ENCODE measurements at places on chromosomes 3 and 15.
A peak's percentile ranks its signal among the peaks of the same experiment; 100 is the strongest.

DNA sequence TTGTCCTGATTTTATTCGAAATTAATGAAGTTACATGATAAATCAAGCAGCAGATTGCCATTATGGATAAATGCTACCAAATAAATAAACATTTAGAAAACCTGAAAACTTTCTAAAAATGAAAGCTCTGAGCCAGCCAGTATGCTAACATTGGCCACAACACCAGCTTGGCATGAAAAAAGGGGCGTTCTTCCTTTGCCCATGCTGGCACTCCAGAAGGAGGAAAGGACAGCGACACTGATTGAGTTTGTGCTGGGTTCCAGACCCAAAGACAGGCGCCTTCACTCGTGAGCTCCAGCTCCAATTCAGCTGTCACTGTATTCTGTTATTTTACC is 5.1 kb downstream of the STIMATE start:
- no peak for DNase-seq

DNA sequence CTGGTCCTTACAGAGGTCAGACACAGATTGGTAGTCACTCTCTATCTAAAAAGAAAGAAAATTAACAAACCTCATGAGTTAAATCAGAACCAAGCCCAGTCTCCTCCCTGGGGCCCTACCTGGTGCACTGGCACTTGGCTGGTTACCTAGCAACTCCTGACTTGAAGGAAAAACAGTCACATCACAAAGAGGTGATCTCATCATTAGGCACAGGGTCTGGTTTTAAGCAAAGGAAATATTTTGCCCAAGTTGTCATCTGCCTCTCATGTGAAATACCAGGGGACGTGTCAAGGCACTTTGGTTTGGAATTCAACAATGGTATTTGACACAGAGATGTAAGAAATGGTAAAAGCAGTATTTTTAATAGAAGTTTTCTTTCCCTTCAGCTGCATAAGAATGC is 47.7 kb upstream of the FMN1 start:
- no peak for DNase-seq

DNA sequence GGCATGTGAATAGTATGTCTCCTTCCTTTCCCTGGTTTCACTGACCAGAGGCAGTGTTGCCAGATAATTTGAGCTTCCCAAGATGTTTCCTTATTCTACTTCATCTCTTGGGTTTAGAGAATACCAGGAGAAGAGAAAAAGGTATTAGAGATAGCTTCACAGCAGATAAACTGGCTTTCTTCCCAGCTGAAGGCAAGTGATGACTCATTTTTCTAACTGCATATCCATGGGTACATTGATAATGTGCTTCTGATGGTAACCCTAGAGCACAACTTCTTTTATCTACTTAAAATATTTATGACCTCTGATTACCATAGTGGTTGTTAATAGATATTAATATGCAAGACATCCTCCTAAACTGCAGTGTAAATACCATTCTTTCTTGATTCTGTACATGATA is 34.6 kb upstream of the CMTM8 start:
- DNase-seq: no peak

GRCh38 chr15:91855241-91855640 is 1.7 kb downstream of the SLCO3A1 start:
- no peak for DNase-seq

- DNase-seq: no peak
These were observed 148.7 kb upstream of the BHLHE40 start for GRCh38 chr3:4830586-4830914.

DNA sequence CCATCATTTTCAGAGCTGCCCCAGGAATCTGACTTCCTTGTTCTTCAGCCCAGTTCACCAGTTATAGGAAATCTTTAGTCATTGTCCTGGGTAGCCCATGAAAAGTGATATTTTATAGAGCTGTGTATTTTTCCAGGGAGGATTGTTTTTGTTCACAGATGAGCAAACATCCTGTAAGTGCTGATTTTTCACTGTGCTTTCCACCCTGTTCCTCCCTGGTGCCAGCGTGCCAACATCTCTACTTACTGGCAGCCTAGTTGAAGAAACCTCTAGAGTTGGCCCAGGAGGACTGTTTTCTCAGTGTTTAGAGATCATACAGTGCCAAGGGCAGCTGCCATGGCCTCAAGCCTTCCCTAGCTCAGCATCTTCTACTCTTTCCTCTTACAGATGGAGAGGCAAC is 41.3 kb downstream of the ST6GAL1 start:
- DNase-seq: no peak

- no peak for DNase-seq
These were observed 4.6 kb upstream of the QRICH1 start for GRCh38 chr3:49098429-49098828.

- DNase-seq: no peak
These were observed 317.8 kb downstream of the CHST2 start for GRCh38 chr3:143437405-143437804.

- DNase-seq: no peak
These were observed 120.8 kb upstream of the POU1F1 start for GRCh38 chr3:87397211-87397610.

GRCh38 chr3:14222900-14223594 is 44.4 kb downstream of the LSM3 start:
- no peak for DNase-seq

DNA sequence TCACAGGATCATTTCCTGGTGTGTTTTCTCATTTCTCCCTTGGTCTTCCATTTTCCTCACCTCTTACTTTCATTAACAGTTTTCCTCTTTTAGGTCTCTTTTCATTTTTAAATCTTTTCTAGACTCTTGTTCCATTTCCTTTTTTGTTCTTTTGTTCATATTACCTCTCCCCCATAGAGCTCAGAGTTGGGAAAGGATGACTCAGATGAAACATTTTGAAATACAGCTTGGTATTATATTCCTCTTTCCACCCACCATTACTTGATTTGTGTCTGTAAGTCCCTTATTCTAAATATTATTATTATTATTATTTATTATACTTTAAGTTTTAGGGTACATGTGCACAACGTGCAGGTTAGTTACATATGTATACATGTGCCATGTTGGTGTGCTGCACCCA is 153.1 kb downstream of the VGLL3 start:
- DNase-seq: no peak

DNA sequence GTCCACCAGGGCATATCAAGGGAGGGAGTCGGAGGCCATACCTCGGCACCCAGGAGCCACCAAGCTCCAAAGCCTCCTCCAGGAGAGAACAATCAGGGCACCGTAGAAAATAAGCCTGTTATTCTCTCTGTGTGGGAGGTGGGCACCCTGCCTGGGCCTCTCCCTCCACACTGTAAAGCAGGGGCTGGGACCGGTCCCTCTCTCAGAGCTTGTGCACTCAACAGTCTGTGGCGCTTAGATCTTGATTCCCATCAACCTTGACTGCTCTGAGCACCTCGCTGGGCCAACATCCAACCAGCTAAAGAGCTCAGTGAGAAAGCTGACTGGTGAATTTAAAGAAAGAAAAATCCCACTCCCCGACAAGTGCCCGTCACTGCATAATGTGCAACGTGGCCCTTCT is 53.0 kb downstream of the PCSK6 start:
- DNase-seq: no peak

- no peak for DNase-seq
These were observed 80.6 kb upstream of the CTNNB1 start for GRCh38 chr3:41118461-41119390.

DNA sequence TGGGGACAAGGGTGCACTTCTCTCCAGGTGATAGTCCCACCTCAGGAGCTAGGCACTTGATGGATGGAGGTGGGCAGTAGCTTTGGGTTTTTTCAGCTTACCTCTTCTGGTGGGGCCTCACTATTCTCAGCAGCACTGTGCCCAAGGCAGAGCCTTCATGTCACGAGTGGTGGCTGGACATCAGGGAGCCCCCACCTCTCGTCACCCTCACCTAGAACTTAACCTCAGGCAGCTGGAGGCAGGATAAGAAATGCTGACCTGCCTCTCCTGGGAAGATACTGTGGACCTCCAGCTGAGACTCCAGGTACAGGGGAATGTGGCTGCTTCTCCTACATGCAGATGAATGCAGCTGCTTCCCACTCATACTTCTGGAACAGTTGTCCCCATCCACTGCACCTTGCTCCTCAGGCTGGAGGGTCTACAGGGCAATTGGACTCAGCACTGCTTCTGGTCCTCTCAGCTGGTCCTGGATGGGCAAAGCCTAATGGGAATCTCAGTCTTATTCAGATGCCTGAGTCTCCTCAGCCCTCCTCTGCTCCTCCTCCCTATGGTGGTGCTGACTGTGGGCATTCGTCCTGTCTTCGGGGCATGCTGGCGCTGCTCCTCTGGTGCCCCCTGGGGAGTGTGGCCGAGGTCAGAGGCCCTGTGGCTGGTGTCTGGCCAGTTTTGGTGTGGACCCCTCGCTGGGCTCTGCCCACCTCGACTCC is 129.9 kb downstream of the KLF13 start:
- DNase-seq: no peak

- no peak for DNase-seq
These were observed 244.5 kb downstream of the FGF12 start for GRCh38 chr3:192482809-192483208.

- DNase-seq: no peak
These were observed 9.3 kb downstream of the HOMER2 start for GRCh38 chr15:82943176-82943575.

GRCh38 chr3:108511490-108511889 is 1.1 kb upstream of the MYH15 start:
- DNase-seq: no peak

DNA sequence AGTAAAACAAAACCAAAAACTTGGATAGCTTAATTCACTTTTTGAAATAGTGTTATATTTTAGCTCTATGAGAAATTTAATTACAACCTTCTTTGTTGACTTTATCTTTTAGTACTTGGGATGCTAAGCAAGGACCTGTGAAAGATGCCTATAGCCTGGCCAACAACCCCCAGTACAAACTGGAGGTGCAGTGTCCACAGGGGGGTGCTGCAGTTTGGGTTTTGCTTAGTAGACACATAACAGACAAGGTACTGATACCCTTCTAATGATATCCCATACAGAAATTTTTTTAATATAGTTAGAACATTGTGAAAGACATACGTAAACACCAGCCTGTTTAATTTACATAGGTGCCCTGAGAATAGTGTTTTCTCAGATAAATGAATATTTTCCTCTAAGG is 35.3 kb downstream of the CAPN7 start:
- DNase-seq: peak; percentile 4

DNA sequence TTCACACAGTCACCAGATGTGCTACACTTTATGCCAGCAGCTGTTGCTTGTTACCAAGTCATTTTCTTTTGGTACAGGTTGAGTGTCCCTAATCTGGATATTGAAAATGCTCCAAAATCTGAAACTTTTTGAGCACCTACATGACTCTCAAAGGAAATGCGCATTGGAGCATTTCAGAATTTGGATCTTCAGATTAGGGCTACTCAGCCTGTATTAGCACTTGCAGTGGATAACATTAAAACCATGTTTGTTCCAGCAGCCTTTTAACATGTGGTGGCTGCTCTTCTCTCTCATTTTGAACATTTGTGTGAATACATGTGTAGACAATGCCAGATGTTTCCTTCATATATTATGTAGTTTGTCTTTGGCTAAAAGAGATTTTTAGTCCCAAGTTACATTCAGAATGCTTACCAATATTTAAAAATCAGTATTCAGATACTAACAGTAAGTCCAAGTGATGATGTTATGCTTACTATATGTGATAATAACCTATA is 230.9 kb upstream of the UBE2E1 start:
- DNase-seq: no peak

GRCh38 chr15:73737535-73737934 is 15.6 kb downstream of the INSYN1 start:
- DNase-seq: no peak

- no peak for DNase-seq
These were observed 224.7 kb upstream of the SATB1 start for GRCh38 chr3:18649666-18650363.

- DNase-seq: no peak
These were observed 331.4 kb upstream of the WNT5A start for GRCh38 chr3:55818485-55818884.

GRCh38 chr15:62462268-62462667 is 297.2 kb upstream of the C2CD4B start:
- DNase-seq: no peak

DNA sequence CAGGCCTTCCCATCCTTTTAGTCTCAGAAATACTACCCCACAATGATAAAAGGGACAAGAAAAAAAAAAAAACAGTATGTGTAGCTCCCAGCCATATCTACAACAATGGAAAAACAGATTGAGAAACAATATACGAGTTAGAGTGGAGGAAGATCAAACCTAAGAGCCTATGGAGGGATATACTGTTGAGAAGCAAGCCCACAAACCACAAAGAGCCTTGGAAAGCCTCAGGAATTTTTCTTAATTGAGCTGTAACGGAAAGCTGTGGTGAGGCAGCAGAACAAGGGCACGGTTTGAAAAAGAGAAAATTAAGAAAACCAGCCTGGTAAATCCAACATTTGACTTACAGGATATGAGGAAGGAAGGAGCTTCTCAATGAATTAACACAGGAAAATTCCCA is 21.4 kb downstream of the KPNA1 start:
- DNase-seq: no peak

- DNase-seq: no peak
These were observed 189.5 kb downstream of the ADAMTSL3 start for GRCh38 chr15:83843471-83843871.

DNA sequence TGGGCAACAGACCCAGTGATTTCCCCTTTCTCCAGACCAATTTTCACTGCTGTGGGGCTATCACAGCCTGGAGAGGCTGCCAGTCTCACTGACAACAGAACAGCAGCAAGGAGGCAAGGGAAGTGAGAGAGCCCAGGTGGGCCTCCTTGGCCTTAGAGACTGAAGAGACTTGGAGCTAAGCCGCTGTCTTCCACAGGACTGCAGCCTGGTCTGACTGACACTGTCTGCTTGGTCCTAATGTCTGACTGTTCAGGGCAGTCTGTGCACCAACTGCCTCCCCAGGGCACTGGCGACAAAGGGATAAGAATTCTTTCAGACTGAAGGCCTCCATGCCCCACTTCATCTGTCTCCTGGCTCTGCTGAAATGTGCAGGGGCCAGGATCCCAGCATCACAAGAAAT is 11.5 kb downstream of the POMGNT2 start:
- DNase-seq: no peak

GRCh38 chr3:178673529-178673928 is 137.3 kb downstream of the KCNMB2 start:
- no peak for DNase-seq

DNA sequence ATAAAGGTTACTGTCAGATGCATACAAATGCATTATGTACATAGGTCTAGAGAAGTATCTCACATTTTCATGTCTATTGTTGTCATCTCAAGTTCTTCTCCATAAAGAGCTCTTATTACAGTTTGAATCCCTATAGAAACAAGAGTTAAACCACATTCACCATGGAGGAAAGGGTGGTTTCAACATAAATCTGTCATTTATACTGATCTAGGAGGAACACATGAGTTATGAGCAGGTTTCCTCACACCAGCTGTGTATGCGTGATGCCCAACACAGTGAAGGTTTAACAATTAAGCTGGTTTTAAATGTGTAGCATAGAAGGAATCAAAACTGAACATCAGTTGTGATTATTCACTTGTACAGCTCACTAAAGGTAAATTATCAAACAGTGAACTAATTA is 251.7 kb downstream of the KCNMB2 start:
- no peak for DNase-seq

GRCh38 chr3:42732196-42732828 is 29.7 kb upstream of the HHATL start:
- no peak for DNase-seq

- no peak for DNase-seq
These were observed 330.7 kb downstream of the FHIT start for GRCh38 chr3:60920519-60920918.

- no peak for DNase-seq
These were observed 10.6 kb downstream of the NCEH1 start for GRCh38 chr3:172700256-172700655.
